GM19239 (cell line): ENCODE measurements at places on chromosomes 13 and 19.

DNA sequence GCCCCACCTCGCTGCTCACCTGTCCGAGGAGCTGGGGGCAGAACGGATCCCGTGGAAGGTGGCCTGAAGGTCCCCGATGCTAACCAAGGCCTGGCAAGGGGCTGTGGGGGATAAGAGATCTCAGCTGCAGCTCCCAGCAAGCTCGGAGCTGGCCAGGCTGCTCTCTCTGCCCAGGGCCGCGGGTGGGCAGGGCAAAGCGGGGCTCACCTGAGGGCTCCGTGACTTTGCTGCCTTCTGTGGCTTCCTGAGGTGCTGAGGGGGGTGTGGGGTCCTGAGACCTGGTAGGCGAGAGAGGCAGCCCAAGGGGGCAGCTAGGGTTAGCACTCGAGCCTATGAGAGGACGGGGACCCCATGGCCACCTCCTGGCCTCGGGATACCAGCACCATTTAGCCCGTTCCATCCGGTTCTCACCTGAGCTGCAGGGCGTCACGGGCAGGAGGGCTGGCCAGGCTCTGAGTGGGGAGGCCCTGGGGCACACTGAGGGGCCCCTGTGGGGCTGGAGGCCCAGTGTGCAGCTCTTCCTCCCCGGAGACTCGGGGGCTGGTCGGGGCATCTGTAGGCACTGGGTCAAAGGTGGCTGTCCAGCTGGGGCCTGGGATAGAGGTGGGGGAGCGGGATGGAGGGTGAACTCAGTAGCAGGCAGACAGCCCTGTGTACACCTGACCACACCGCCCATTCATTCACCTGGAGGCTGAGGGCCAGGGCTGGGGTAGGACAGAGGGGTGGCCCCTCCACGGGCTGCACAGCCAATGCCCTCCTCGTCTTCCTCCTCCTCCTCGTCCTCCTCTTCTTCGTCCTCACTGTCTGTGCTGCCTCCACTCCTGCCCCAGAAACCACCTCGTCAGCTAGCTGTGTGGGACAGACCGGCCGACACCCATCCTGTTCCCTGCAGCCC, 3.1 kb upstream of the TMEM86B start:
- DNase-seq = no peak

DNA sequence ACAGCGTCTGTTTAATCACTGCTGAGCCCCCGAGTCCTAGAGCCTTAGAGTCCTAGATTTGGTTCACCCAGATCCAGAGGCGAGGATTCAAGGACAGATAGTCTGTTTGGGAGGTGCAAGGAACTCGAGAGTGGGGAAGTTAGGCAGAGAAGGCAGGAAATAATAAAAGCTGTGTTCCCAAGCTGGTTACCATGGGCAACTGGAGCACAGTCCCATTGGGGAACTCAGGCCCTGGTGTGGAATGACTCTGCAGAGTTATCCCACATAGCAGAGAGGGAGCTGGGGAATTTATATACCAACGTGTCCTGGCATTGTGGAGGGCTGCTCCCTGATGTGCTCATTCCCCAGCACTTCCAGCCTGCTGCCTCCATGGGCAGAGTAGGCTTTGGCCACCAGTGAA, 9.7 kb downstream of the IGSF23 start:
- no peak for DNase-seq

DNA sequence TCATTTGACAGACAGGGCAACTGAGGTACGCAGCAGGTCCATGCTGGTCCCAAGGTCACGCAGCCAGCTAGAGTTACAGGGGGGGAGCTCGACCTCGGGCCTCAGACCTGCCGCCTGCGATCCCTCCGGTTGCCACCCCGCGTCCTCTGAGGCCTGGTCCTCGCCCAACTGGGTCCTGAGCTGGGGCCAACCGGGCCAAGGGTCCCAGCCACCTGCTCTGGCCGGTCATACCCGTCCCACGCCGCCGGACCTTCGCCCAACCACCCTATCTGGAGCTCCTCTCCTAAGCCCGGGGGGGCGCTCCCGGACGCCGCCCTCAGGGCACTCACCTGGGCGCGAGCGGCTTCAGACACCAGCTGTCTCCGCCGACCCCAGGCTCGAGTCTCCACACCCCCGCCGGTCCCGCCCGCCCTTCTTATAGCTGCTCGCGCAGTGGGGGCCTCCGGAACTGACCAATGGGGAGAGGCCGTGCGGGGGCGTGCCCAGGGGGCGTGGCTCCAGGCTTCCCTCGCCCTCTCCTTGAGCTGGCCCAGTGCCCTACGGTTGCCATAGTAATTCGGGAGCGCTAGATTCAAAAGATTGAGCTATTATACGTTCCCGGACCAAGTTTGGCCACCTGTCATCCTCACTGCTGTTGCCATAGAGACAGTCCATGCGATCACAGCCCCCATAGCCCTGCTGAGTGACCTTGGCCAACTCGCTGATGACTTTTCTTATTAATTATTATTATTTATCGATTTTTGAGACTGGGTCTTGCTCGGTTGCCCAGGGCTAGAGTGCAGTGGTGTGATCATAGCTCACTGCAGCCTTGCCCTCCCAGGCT, at the start of gene PLIN5:
Gene PLIN5, minus strand, starts transcription at position 389 of the 823 bp plus-strand sequence. CDS start 1,150 bp downstream, outside the sequence.
- peak; percentile 40 for DNase-seq

DNA sequence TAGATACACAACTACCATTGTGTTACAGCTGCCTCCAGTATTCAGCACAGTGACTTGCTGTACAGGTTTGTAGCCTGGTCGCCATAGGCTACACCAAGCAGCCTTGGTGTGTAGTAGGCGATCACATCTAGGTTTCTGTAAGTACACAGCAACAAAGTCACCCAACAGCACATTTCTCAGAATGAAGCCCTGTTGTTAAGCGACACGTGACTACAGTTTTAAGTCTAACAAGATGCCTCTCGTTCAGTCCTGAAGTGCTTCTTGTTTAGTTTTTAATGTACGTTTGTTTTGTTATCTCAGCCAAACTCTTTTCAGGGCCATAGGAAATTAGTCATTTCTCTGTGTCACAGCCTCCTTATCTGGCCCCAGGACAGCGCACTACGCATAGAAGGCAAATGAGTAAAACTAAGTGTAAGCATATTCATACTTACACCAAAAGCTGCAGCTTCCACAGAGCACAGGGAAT, 50.0 kb upstream of the GPR183 start:
- no peak for DNase-seq

GRCh38 chr13:85828094-85828684, 29.0 kb upstream of the SLITRK6 start:
- DNase-seq = no peak
